ENCODE measurements at places on chromosomes 1 and 21.

DNA sequence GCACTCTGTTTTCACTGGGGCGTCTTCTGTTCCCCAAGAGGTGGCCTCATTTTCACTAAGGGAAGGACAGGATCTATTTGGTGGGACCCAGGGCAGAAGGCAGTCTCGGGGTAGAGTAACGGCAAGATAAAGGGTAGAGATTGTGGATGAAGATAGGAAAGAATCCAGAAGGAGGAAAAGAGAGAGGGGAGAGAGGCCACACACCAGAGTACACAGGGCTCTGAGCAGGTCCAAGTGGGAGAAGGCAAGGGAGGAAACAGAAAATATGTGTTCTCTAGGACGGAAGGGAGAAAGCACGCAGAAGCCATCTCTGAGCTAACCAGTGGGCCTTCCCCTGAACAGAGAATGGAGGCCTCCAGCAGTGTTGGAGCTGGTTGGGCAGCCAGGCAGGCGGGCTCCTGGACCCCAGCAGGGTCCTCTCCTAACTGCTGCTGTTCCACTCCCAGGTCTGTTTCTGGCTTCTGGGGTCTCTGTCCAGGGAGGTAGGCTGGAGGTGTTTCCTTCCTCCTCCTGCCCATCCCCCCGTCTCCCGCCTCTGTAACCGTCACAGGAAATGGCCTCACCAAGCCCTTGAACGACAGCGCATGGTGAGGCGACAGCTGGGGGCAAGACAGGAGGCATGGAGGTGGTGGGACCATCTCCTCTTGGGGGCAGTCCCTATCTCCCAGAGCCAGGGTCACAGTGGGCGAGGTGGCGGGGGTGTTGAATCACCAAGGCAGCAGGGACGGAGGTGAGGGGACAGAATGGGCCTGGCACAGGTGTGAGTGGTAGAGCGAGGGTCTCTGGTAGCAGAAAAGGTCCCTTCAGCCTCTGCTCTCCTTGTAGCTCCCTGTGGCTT lies 649 bp downstream of the PTPN7 start:
- no peak for ATAC-seq

- no peak for ATAC-seq
These were observed 79.8 kb upstream of the PLXNA2 start for GRCh38 chr1:208324005-208324404.

DNA sequence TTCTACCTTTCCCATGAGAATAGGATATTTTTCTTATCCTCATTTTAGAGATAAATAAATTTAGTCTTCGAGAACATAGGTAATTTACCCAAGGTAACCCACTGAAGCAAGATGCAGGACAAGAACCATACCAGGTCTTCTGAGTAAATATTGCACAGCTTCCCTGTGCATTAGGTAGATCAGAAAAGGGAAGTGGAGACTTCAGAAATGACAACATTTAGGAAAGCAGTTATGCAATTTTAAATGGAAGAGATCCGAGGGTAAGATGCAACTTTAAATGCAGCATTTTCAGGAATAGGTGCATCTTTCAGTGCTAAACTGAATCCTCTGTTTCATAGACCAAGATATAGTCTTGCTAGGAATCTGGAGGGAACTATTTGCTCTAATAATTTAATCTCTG lies 206.4 kb upstream of the SGIP1 start:
- ATAC-seq: no peak

DNA sequence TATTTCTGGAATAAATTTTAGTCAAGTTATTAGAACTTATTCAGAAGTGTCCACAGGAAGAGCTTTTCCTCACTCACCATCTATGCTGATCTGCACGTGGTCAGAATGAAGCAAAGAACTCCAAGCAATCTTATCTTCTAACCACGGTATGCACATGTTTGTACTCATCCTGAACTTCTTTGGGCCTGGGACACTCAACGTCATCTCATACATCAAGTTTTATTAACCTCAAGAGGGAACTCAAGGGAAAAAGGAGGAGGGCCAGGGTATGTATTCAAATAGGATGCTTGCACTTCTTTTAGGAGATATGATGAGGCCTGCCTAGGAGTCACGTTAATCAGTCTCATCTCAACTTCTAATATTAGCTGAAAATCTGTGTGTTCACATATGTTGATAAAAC lies 142.5 kb downstream of the C1orf94 start:
- no peak for ATAC-seq

DNA sequence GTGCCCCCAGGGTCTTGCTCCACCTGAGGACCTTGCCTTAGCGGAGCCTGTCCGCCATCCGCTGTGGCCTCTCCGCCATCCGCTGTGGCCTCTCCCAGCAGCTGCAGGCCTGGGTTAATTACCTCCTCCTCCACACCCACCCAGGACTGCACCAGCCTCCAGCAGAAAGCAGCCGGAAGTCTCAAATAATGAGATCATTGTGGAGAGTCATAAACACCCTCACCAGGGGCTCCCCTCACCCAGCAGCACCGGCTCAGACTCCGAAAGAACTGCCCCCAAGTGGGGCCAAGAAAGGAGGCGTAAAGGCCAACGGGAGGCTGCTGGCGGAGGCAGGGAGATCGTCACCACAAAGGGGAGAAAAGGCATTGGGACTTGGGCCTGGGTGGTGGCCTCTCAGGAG lies 10.7 kb upstream of the GPR153 start:
- ATAC-seq: no peak

- no peak for ATAC-seq
These were observed 74.8 kb downstream of the PLA2G4A start for GRCh38 chr1:186903374-186904136.

DNA sequence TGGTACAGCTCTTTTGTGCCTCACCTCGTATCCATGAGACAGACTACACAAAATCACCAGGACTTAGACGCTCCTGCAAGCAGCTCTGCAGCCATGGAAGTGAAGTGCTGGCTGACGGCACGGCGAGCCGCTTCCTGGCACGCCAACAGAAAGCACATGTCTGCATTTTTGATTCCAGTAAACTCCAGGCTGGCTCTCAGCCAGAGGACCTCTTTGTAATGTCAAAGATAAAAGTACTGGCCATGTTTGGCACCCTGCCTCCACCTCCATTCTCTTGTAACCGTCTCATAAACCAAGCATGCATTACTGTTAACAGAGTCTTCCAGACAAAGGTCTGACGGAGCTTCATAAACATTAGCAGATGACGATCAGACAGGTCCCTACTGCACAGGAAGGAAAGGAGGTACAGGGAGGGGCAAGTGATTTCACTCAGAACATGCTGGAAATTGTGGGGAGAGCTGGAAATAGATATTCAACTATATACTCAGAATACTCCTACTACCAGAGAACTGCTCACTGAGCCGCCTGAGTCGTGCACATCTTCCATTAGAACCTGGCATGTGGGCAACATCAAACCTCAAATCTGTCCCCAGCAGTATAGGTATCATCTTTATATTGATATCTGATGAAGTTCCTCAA lies 632.0 kb downstream of the SMYD3 start:
- ATAC-seq: peak; percentile 96

Measured in SK-N-SH treated with all-trans-retinoic acid at 6 μM for 48 hours (cell line).